ENCODE measurements at places on chromosomes 4 and X.

- no peak for DNase-seq
Observed at GRCh38 chr4:103375278-103375677, 177.1 kb upstream of the CENPE start.

DNA sequence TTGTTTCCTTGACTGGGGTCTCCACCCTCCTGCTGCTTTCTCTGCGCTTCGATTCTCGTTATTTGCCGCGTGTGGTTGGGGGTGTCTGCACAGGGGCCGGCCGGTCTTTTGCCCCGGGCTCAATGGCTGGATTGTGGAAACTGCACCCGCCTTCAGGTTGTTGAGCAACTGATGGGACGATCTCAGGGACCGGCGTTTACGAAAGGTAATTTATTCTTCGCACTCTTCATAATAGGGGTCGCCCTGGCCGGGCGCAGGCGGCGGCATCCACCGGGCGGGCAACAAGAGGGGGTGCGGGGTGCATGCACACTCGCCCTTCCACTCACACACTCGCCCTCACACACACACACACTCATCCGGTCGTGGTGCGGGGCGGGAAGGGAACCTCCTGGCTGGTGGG, 1.4 kb downstream of the ADGRL3 start:
- DNase-seq: no peak

GRCh38 chrX:154348646-154349358, 25.6 kb downstream of the FLNA start:
- no peak for DNase-seq

- DNase-seq: no peak
Observed at GRCh38 chr4:36115312-36115711, 129.0 kb downstream of the ARAP2 start.

GRCh38 chrX:52437212-52437611, 58.4 kb upstream of the XAGE1A start:
- no peak for DNase-seq

DNA sequence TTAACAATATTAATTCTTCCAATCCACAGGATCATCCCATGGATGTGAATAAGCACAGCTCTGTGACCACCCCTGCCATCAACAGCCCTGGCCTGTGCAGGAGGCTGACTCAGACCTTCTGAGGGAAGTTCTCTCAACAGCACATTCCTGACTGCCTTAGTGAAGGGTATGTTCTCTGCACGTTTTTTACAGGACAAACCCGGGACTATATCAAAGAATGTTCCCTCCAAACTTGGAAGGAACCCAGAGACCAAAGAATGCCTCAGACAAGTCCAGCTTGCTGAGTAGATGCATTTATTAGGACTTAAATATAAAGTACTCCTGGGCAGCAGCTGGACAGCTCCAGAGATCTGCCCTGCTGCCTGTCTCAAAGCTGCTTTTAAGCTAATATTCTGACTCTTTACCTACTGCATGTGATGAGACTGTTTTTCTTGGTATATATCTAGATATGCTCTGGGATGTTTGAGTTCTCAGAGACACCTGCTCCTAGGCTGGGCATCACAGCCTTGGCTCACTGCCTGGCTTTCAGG, 1127.8 kb upstream of the PRKX start:
- no peak for DNase-seq

- no peak for DNase-seq
Observed at GRCh38 chr4:5656415-5656814, 51.9 kb downstream of the EVC2 start.

- DNase-seq: no peak
Observed at GRCh38 chrX:8242431-8243020, 71.5 kb upstream of the VCX2 start.

DNA sequence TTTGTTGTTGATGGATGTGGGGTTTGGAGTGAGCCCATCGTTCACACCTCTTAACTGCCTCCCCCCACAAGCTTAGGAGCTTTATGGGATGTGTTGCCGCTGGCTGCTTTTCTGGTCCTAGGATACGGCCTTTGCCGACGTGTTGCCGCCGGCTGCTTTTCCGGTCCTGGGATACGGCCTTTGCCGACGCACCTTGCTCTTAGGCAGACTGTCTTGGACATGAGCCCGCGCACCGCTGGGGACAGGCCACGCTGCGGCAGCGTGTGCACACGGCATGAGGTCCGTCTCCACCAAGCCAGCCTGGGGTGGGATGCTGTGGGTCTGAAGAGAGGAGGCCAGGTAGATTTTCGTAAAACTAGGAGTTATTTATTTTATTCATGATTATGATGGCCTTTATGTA, 14.2 kb downstream of the RGS12 start:
- no peak for DNase-seq

Measured in stimulated activated CD4-positive, alpha-beta T cell treated with anti-CD3 and anti-CD28 coated beads, Interleukin-1b, Interleukin-23, amount 100 ng/mL, for 1 hour (primary cell).